ENCODE measurements at places on chromosomes 12 and 14.
A peak's percentile ranks its signal among the peaks of the same experiment; 100 is the strongest.

GRCh38 chr12:100951756-100952155 lies 157.2 kb downstream of the ANO4 start:
- DNase-seq, result no peak

DNA sequence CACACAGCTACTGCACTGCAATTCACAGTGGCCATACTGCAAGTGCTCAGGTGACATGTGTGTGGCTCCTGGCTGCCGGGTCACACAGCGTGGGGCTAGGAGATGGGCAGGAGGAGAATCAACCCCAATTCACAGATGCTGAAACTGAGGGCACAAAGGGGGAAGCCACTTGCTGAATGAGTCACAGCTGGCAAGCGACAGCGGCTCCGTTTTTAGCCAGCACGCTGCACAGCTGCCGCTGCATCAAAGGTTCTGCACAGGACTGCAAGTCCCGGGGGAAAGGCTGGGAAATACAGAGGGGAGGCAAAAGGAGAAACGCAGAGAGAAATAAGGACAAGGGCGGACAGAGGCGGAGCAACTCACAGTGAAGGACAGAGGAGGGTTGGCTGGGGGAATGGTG lies 57.9 kb downstream of the KDM2B start:
- DNase-seq, result peak; percentile 29

DNA sequence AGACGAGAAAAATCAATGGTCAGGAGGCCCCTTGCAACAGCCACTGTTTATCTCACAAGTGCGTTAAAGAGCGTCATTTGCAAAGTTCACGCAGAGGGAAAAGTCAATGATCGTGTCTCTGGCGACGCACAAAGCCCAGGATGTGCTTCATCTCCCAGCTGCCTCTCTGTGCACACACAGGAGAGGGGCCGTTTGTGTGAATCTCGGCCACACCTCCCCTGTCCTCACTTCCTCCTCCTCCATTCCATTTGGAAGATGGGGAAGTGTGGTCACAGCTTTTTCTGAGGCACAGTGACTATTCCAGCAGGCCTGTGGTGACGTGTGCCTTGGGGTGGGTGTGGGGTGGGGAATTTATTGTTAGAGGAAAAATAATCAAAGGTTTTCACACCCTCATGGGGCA lies 90.4 kb downstream of the RBM19 start:
- DNase-seq, result no peak

DNA sequence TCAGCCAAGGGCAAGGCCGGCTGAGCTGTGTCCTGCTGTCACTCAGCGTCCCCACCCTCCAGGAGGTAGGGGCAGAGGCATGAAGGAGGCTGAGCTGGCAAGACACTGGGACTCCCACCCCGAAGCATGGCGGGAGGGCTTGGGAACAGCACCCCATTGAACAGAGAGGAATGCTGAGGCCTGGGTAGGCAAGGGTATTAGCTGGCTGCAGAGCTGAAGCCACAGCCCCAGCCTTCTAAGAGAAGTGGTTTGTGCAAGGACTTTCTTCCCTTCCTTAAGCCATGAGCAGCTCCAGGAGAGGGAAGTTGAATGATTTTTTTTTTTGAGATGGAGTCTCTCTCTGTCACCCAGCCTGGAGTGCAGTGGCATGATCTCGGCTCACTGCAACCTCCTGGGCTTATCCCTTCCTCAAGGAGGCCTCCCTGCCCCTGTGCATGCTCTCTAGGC lies 6.6 kb upstream of the CFAP73 start:
- DNase-seq, result no peak

DNA sequence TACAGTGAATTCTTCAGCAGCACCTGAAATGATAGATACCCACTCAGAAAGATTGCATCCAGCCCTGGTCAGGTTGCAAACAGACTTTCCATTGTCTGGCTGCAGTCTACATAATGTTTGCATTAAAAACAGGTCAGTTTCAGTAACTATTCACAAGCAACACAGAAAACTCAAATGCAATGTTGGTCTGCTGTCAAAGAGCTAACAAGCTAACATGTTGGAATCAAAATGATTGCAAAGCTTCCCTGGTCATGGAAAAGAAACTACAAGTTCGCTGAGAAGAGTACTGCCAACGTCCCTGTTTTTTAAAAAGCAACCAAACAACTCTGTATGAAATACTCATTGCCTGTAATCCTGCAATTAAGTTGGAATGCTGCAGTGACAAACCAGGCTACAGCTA lies 374.7 kb downstream of the ADAMTS20 start:
- DNase-seq, result no peak
